ENCODE measurements at places on chromosomes 2 and 18.

DNA sequence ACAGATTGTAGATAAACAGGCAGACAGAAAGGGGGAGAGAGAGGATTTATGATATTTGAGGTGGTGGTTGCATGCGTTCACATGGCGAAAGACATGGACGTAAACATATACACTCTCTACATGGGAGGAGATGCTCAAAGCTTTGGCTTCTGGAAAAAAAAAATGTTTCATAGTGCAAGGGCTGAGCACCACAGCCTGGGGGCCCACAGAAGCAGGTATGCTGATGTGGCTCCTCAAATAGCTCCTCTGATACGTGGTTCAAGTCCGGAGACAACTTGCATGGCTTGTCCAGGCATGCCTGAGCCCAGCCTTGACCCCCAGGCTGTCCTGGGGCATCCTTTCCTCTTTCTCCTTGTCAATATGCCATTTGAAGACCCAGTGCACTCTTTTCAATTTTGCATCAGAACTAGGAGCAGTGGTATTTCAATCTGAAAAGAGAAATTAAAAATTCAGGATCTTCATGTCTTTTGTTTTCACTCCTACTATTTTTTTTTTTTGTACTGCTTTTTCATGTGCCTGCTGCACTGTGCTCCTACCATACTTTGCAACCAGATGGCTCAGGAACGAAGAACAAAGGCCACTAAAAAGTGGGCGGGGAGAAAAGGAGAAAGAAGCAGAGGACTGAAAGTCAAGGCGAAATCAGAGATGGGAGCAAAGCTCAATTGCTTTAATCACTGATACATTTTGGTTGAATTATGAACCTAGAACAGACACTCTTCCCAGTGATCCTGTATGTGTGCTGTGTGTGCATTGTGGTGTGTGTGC, 495.7 kb upstream of the TCF4 start:
- DNase-seq, result no peak

- no peak for DNase-seq
These were observed 26.3 kb upstream of the IKZF2 start for GRCh38 chr2:213177679-213178078.

DNA sequence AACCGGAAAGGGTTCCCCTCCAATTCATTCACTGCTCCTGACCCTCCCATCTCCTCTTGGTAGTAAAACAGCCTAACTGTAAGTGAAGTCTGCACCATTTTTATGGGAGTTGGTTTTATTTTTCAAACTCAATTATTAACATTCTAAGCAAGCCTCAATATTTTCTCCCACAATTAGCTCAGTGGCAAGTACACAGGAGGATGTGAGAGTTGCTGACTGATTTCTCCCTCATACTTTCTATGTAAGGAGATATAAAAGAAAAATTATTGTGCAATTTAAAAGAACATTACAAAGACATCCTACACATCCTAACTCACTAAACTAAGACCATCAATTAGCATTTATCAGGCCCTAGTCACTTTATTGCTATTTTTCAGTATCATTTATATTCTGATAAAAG, 73.9 kb downstream of the PIAS2 start:
- DNase-seq, result no peak

GRCh38 chr2:210961249-210961648, 404.9 kb downstream of the CPS1 start:
- no peak for DNase-seq

- no peak for DNase-seq
These were observed 73.6 kb downstream of the ACOXL start for GRCh38 chr2:110805894-110806452.

DNA sequence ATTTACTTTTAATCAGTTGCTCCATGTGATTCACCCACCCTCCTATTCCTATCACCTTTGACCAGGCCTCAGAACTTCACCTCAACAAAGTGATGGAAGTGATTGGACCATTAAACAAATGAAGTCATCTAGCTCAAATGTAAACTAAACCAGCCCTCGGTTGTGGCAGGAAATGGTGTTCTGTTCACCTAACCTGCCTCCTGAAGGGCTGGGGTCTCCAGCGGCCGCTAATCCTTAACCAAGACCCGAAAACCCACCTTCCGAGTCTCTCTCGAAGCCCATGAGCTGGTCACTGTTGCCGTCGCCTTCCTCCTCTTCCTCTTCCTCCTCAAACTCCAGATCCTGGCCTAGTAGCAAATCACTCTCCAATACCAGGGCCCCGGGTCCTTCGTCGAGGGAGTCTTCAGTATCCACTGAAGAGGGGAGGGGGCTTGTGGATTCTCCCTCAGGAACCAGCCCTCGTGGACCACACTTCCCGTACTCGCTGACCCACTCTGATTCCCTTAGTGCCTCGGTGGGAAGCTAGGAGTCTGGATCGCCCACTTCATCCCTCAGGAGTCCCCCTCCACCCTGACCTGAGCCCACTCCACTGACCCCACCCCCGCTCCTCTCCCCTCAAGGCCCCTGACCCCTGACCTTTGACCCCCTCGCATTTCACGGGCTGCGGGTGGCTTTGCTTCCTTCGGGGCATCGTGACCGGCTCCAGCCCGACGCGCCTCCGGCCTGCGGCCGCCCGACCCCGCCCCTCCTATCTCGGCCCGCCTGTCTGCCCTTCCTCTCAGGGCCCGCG, 503 bp downstream of the ZNF513 start:
- DNase-seq, result peak; percentile 71

- DNase-seq, result no peak
These were observed 69.2 kb downstream of the EDAR start for GRCh38 chr2:108919571-108920373.

- no peak for DNase-seq
These were observed 142.9 kb downstream of the TMEM163 start for GRCh38 chr2:134575888-134576287.

GRCh38 chr2:43708178-43708577, 31.9 kb upstream of the C1GALT1C1L start:
- no peak for DNase-seq

GRCh38 chr18:52333860-52334259, 6.1 kb upstream of the DCC start:
- DNase-seq, result no peak

- DNase-seq, result no peak
These were observed 107.7 kb downstream of the HNMT start for GRCh38 chr2:138071720-138072719.

DNA sequence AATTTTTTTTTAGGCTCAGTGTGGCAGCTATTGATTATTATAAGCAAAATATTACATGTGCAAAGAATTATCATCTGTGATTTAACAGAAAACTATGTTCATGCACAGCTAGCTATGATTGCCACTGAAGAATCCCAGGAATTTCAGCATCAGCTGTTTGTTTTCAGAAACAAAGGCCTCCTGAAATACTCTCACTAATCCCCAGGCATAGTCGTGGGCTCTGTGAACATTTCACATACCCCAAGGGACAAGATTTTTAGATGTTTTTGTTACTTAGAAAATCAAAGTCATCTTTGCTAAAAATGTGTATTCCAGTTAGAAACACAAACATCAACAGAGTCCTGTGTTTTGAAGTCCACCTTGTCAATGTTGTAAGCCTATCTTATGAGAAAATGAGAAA, 156.1 kb downstream of the MYO1B start:
- DNase-seq, result no peak

- DNase-seq, result no peak
These were observed 65.8 kb downstream of the CD8B2 start for GRCh38 chr2:106552921-106553320.

- DNase-seq, result no peak
These were observed 52.3 kb downstream of the C18orf63 start for GRCh38 chr18:74367905-74368304.

GRCh38 chr2:145739681-145740080, 1219.8 kb upstream of the ZEB2 start:
- DNase-seq, result no peak

DNA sequence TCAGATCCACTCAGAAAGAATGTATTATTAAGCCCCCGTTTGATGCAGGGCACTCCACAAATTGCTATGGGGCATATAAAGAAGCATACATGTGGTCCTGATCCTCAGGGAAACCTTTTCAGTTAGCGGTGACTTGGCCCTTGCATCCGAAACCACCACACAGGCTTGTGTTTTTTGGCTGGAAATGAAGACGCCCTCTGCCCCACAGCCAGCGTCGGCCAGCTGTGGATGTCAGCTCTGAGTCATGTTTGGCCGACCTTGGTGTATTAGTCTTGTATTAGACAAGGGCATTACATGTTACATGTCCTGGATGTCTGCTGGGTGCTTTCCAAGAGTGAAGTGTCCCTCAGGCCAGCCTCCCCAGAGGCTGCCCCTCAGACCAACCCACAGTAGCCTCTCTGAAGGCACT, 107.6 kb upstream of the MAP3K20 start:
- DNase-seq, result no peak

DNA sequence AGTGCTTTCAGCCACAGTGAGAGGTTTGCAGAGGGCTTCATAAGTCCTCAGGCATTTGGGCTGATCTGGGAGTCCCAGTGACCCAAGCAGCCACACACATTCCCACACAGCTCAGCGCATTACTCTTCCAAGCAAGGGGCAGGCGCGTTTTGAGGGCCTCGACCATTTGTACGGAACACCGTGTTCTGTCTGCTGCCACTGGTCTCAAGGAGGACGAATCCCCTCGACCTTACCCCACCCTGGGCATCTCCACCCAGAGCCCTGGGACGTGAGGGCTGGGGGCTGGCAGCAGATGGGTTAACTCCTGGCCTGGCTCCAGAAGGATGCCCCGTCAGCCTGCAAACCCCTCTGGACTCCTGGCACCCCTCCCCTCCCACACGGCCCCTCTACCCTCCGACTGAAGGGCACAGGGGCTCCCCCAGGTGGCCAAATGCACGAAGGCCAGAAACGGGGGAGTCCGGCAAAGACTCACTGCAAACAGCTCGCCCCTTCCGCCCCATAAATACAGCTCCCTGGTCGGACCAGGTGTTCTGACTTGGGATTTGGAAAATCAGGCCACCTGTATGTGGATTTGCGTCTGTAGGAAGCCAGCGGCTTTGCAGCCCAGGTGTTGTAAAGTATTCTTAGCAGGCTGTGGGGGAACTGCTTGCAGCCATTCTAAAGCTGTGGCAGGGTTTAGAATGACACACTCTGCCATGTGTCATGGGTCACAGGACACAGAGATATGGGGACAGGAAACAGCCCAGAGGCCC, 33.6 kb upstream of the PTMA start:
- no peak for DNase-seq

GRCh38 chr2:28600181-28600580, 104.3 kb downstream of the PLB1 start:
- DNase-seq, result no peak

- DNase-seq, result no peak
These were observed 3.5 kb upstream of the FN1 start for GRCh38 chr2:215439404-215439803.

- peak; percentile 2 for DNase-seq
These were observed 228.6 kb downstream of the SATB2 start for GRCh38 chr2:199228887-199229819.

- DNase-seq, result no peak
These were observed 184.2 kb upstream of the SLC35G4 start for GRCh38 chr18:11425211-11425610.

- DNase-seq, result no peak
These were observed 70.5 kb downstream of the PRPF40A start for GRCh38 chr2:152646775-152647174.

DNA sequence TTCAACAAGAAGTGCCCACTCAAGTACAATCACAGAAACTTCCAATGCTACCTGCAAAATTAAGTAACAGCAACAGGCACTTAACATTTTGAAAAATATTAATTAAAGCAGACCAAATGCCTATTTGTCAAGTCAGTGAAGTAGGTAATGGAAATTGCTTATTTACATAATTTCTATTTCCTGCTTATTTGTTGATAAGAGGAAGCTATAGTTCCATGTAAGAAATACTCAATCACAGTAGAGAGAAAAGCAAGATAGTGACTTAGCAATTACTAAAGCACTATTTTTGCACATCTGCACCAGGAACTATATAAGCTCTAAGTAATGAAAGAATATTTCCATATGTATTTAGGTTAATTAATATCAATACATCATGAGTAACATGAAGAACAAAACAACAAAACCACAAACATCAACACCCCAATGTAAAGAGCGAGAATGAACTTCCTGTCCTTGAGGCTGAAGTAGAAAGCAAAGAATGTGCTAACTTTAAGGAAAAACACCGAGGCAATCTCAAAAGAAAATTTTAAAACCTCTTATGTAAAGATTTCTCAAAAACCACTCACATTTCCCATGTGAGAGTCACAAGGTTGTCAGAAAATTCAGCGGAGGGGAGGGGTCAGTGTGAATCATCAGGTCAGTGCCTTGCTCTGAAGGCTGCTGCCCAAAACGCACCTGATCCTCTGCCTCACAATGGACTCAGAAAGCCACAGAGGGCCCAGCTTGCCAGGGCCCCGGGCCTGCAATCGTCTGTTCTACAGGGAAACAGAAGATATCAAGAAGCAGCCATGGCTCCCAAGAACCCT, 12.5 kb downstream of the NPC1 start:
- peak; percentile 53 for DNase-seq

GRCh38 chr2:152466980-152467676, 132.2 kb downstream of the FMNL2 start:
- no peak for DNase-seq

- DNase-seq, result no peak
These were observed 69.3 kb upstream of the MEX3C start for GRCh38 chr18:51266773-51267172.

DNA sequence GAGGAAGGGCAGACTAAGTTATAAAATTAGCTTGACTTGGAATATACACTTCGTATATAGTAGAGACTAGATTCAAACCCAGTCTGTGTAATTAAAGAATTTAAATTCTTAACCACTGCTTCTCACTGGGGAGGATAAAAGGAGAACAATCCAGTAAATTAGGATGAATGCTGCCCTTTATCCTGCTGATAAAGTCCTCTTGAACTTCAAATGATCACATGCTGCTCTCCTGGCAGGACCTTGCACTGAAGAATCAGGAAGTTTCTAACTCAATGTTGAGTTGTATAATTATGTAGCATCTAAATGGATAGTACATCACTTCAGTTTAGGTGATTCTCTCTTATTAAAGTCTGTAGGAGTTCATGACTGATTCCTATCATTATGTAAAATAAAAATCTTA, 1179.7 kb downstream of the DSC3 start:
- no peak for DNase-seq

- no peak for DNase-seq
These were observed 66.1 kb upstream of the EPC2 start for GRCh38 chr2:148578493-148578884.

GRCh38 chr2:228590681-228591080, 409.2 kb upstream of the SPHKAP start:
- DNase-seq, result no peak

DNA sequence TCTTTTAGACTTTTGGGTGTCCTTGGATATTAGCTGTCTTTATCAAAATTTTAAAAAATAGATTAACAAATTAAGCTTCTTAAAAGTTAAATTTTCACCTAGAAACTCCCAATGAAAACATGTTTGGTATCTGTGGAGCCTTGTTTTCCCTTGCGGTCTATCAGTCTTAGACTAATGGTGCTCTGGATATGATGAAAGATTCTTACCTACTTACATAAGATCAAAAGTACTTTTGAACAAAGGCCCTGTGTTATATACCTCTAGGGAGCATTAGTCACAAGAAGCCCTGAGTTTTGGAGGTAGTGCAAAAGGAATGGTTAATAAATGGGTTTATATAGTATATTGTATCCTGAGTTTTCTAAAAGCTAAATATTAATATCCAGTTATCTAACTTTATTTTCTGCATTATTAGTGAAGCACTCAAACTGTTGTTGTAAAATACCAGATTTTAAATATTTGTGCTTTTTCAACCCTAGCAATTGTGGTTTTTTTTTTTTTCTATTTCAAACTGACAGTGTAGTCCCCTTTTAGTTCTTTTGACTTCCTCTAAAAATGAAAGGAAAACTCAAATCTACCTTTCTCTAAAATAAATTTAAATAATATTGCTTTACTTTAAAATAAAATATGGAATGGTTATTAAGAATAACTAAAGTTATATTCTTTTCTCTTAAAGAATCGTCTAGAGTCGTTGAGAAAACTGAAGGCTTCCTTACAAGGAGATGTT, 18.1 kb downstream of the NDC80 start:
- DNase-seq, result no peak
